ENCODE measurements at places on chromosomes 7 and 10. TPM values are rescaled to one million over a fixed set of nuclear protein-coding genes. Genes with fewer than 3 reads are reported as not detected.
A peak's percentile ranks its signal among the peaks of the same experiment; 100 is the strongest.

The STX1A gene
- 24.2 TPM for total RNA-seq

The GARIN1A gene
- 2.3 TPM for total RNA-seq

The AGMO gene
- not detected for total RNA-seq

DNA sequence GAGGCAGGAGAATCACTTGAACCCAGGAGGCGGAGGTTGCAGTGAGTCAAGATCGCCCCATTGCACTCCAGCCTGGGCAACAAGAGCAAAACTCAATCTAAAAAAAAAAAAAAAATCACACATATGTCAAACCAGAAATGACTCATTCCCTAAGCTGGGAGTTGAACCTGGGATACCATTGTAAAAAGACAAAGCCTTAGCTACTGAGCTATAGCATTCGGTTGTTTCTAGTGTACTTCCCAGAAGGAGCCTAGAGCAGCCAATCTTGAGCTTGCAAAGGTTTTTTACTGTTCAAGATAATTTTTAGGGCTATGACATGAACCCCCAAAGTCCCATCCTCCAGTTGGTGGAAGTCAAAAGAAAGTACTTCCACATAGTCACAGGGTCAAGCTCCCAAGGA is 87.9 kb downstream of the ZNF467 start:
- DNase-seq, result peak; percentile 22

- DNase-seq, result no peak
Observed at GRCh38 chr10:61279400-61279799, 173.8 kb downstream of the TMEM26 start.

GRCh38 chr10:24344279-24344678 is 135.3 kb downstream of the KIAA1217 start:
- peak; percentile 91 for DNase-seq

DNA sequence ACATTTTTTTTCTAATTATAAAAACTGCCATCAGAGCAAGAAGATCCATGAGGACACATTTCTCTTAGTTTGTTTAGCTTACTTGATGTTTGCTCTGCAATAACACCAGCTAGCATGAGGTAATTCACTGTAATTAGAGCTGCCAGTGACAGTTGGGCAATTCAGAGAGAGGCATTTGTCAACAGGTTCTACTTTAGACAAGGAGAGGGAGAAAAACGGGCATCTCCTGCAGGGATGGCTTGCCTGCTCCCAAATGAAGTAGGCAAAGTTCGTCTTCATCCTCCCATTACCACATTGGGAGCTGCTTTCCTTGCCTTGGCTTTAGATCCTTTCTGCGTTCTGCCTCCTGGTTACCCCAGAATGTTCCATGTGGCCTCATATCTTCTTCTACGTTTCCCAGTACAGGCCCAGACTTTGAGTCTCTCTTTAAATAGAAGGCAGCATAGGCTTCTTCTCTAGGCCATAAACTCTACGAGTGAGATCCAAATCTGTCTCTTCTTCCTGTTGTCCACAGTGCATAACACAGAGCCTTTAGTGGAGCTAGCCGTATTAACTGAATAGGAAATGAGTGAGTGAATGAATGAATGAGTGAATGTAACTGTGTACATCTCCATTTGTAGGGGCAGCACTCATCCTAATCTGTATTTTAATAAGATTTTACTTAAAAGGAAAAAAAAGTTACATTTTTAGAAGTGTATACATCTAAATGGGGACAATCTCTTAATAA is 21.2 kb downstream of the ASB15 start:
- peak; percentile 57 for DNase-seq

DNA sequence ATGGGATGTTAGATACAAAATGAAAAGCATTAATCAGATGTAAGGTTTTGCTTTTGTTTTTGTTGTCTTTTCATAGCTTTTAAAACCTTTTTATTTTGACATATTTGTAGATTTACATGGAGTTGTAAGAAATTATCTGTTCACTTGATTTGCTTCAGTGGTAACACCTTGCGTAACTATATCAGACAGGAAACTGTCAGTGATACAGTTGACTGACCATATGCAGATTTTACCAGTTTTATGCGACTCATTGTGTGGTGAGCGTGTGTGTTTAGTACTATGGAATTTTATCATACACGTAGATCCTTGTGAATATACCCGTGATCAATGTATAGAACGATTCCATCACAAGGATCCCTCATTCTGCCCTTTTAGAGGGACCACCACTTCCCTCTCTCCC is 701.4 kb downstream of the SUGCT start:
- DNase-seq, result no peak

- DNase-seq, result peak; percentile 5
Observed at GRCh38 chr10:101000127-101000914, 713 bp downstream of the LZTS2 start.

GRCh38 chr7:114298011-114298410 is 116.6 kb upstream of the FOXP2 start:
- peak; percentile 11 for DNase-seq

Measured in MCF 10A (cell line).